Ammon's horn (tissue), 1 donor: ENCODE measurements at places on chromosomes 2 and 18.

GRCh38 chr2:159879051-159879604, 81.1 kb upstream of the CD302 start:
- no peak for DNase-seq

DNA sequence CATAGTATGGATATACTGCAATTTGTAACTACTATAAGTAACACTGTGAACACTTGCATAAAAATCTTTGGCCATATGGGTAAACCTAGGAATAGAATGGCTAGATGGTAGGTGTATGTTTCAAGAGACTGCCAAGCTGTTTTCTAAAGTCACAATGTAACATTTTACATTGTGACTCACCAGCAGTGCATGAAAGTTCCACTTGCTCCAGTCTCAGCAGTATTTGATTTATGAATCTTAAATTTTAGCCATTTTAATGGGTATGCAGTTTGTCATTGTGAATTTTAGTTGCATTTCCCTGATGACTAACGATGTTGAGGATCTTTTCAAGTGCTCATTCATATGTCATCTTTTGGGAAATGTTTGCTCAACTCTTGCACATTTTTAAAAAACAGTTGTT, 86.1 kb downstream of the FARSB start:
- peak; percentile 9 for DNase-seq

DNA sequence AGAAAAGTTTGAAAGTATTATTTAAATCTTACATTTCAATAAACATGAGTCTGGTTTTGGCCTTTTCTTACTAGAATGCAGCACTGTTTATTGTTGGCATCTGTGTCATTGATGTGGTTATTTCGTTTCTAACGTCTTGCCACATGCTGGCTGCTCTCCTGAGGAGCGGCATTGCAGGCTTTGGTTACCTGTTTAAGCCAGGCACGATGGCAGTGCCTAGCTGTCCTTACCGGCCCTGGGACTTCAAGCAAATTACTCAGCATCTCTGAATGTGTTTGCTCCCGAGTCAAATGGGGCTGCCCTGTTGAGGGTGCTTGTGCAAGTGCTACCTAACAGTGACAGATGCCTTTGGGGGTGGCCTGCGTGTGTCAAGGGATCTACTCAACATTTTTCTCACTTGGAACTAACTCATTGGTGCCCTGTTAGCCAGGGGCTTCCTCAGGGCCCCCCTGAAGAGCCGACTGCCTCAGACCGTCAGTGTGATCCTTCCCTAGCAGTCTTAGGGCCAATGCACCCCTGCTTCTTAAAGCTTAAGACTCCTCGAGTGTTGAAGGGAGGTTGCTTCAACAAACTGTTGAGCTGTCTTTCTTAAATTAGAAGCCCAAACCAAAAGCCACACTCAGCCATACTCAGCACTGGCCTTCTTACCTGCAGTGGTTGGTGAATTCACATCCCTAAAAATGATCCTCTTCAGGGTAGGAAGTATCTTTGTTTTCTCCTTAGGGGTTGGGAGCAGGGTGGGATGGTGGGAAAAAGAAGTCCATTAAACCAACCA, 151.5 kb downstream of the NCK2 start:
- DNase-seq, result no peak

GRCh38 chr2:88038263-88039105, 17.1 kb downstream of the KRCC1 start:
- no peak for DNase-seq

DNA sequence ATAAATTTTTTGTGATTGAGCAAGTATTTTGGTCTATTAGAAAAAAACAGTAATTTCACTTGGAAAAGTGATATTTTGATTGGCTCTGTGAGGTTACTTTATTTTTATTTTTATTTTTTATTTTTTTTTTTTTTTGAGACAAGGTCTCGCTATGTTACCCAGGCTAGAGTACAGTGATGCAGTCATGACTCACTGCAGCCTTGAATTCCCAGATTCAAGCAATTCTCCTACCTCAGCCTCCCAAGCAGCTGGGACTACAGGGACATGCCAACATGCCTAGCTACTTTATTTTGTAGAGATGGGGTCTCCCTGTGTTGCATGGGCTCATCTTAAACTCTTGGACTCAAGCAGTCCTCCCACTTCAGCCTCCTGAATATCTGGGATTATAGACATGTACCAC, 60.9 kb upstream of the MGAT5 start:
- no peak for DNase-seq

DNA sequence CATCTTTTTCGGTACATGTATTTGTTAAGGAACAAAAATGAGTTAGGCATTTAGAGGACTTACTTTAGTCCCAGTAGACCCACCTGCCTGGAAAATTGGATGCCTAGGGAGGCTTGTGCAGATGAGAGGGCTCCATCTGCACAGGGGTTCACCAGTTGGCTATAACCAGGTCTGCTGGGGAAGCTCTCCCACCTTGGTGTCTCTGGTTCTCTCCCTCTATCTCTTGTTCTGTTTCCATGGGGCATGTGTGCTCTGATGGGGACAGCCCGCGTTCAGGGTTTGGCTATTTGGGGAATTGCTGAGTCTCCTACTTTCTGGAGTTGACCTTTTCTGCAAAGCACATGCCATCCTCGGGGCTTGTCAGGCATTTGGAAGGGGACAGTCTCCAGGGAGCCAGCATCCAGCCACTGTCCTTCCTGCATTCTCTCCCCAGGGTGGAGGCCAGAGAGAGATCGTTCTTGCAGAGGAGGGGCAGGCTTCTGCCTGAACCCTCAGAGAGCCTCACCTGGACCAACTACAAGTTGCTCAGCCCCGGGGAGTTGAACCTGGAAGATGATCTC, 157.3 kb downstream of the KLHL29 start:
- no peak for DNase-seq

DNA sequence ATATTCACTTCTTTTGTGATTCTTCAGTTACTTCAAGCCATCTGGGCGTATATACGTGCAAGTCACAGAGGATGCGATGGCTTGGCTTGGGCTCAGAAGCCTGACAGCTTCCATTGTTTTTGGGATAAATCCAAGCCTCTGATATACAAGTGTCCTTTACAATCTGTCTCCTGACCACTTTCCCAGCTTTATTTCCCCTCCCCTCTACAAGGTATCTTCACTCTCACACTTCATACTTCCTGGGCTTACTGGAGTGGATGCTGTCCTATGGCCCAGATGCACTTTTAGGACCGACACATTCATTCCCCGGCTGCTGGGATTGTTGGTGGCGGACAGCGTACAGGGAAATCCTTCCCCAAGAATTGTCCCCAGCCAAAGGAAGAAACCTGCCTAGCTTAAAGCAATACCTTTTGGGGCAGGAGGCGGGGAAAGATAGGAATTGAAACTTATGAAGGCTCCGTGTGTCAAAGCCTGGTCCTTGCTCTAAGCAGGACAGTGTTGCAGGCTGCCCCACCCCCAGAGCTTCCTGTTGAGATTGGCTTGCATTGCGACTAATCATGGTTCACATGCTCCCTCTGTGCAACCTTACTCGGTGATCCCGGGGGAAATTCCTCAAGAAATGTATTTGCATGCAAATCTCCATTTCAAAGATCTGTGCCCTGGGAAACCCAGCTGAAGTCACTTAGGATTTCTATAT, 802.9 kb upstream of the ID2 start:
- DNase-seq, result no peak

- DNase-seq, result peak; percentile 18
Observed at GRCh38 chr18:40019797-40020392, 1935.1 kb upstream of the PIK3C3 start.

GRCh38 chr2:202025816-202026215, 7.8 kb upstream of the FZD7 start:
- no peak for DNase-seq

DNA sequence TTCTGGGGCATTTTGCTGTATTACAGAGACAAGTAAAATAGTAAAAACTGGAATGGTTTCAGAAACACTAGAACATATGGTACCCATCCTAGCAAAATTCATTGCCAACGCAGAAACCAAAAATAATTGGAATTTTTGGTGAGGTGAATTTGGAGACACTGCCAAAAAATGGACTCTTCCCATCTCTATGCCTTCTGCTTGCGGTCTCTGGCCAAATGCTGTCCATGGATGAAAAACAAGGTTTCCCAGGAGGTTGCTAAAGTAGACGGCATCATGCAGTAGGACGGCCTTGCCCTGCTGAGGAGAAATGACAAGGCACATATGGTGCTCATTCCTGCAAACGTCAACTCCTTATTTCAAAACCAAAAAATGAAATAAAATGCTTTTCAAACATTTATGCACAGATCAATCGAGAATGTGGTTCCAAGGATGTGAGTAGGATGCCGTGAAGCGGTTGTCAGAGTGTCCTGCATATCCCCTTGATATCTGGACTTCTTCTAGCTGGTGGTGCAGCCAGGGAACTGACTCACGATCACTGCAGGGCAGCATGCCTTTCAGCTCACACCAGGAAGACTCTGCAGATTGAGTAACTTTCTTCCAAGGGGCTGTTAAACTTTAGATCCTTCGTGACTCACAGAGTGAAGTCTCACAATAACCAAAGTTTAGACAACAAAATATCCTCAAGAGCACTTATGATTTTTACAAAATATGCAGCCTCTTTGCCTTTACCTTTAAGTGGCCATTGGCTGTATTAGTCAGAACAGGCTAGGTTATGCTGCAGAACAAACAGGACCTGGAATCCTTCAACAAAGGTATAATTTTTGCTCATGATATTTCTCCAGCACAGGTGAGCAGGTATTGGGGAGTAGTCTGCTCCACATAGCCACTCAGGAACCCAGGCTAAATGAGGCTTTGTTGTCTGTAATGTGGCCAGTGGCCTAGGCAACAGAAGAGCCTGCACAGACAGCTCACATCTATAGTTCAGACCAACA, 149.4 kb upstream of the NDUFV2 start:
- peak; percentile 39 for DNase-seq

DNA sequence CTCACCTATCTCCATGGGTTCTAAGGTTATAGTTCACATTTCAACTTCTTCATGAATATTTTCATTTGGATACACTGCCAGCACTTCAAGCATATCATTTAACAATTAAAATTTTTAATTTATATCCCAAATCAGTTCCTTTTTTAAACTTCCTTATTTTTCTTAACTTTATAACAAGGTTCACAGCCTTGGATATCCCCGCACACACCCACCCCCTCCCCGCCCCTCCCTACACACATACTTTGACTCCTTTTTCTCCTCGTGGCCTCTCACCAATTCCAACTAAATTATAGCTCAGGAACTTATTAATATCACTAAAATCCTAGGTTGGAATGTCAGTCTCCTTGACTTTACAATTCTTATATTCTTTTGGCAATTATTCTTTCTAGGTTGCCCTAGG, 163.6 kb upstream of the SETBP1 start:
- DNase-seq, result no peak

DNA sequence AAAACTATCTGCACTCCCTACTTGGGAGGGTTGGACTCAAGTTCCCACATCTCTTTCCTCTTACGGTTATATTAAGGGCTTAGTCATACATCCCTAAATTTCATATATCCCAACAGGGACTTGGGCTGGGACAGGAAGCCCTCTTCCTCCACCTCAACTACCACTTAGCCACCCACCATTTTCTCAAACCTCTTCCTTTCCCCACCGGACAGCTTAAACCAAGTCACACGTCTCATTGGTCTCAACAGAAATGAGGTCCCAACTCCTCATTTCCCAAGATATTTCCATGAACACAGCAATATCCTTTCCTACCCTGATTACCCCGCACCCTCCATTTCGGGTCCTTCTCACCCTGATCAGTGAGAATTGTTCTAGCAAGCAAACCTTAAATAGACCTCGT, 736 bp downstream of the ZSCAN30 start:
- no peak for DNase-seq

- peak; percentile 79 for DNase-seq
Observed at GRCh38 chr2:163943403-163944346, 207.9 kb upstream of the FIGN start.

- no peak for DNase-seq
Observed at GRCh38 chr18:24010673-24011072, 3.9 kb upstream of the TTC39C start.

GRCh38 chr2:87401726-87402345, 346.1 kb upstream of the PLGLB2 start:
- no peak for DNase-seq

GRCh38 chr2:239008004-239008403, 160.1 kb downstream of the TWIST2 start:
- DNase-seq, result no peak

DNA sequence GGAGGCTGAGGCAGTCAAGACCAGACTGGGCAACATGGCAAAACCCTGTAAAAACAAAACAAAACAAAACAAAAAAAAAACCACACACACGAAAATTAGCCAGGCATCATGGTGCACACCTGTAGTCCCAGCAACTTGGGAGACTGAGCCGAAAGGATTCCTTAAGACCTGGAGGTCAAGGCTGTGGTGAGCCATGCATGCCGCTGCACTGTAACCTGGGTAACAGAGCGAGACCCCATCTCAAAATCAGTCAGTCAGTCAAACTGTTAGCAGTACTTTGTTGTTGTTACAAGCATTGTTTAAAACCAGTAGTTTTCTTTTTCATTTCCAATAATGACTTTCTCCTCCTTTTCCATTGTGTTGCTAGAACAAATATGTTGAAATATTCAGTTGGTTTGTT, 21.7 kb downstream of the EPB41L5 start:
- no peak for DNase-seq

- no peak for DNase-seq
Observed at GRCh38 chr2:32931945-32932709, 14.6 kb upstream of the LTBP1 start.

- DNase-seq, result peak; percentile 4
Observed at GRCh38 chr2:49514201-49514600, 359.9 kb upstream of the FSHR start.

- no peak for DNase-seq
Observed at GRCh38 chr2:205511641-205512040, 170.7 kb upstream of the NRP2 start.

GRCh38 chr2:189466046-189466445, 24.8 kb downstream of the WDR75 start:
- no peak for DNase-seq

- DNase-seq, result no peak
Observed at GRCh38 chr2:128093762-128094161, 2.8 kb downstream of the UGGT1 start.

DNA sequence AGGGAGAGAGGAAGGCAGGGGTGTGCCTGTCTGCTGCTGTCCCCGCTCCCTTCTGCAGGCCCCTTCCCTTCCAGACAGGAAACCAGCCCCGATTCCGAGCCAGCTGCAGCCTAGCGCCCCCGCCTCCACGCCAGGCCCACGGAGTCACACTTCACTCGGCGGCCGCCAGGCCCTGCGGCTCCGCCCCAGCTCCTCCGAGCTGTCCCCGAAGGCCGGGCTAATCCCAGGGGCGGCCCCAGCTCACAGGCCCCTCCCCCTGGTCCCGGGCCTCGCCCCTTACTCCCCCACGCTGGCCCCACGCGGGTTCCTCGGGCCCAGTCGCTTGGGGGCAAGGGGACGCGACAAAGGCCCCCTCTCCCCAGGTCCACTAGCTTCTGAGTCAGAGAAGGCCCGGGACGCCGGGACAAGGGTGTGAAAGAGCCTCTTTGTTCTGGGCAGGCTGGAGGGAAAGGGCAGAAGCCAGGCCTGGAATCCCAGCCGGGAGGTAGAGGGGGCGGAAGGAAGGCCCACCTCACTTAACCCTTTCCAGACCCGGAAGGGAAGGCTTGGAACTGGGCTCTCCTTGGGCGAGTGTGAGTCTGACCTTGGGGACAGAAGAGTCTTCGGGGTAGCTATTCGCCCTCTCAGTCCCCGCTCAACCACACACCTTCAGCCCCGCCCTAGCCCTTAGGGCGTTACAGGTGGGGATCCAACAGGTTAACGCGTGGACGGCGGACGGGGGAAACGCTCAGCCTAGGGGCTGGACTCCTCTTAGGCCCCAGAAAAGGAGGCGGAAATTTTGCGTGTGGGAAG, 1.2 kb downstream of the RTKN start:
- DNase-seq, result peak; percentile 93
